ENCODE measurements at places on chromosomes 7 and 10.

GRCh38 chr10:106504536-106504935 lies 660.0 kb downstream of the SORCS1 start:
- no peak for DNase-seq

DNA sequence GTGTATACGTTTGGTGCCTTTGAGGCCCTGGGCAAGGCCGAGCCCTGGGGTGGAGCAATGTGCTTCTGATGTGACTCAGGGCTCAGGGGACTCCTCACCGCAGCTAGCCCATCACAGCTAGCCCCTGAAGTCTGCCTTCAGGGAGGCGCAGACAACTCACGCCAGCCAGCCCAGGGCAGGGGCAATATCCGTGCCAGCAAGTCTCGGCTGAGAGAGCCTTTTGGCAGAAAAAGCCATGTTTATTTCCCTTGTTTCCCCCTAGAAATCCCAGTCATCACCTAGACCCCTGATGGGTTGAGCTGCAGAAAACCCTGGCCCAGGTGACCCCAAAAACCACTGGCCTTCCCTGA lies 90.4 kb downstream of the CHST15 start:
- no peak for DNase-seq

GRCh38 chr7:96388166-96388565 lies 66.3 kb upstream of the SLC25A13 start:
- DNase-seq: no peak

- DNase-seq: no peak
Observed at GRCh38 chr7:75536491-75536890, 44.4 kb downstream of the SPDYE5 start.

DNA sequence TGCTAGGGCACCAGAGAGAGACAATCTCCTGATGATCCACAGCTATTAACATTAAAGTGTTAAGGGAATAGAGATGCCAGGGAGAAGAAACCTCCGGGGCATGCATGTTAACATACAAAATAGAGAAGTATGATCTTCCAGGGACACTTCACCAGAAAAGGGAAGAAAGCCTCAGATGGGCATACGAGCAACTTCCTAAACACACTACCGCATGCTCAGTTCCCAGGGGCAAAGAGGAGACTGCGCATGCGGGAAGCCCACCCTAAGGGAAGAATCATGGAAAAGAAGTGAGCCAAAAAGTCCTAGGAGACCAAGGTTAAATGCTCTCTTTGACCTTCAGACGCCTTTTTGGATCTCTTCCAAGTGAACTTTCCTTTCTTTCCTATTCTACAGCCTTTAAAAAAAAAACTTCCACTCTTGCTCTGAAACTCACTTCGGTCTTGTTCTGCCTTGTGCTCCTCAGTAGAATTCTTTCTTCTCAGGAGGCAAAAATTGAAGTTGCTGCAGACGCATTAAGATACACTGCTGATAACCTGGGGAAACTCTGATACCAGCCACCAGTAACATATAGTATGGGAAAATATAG lies 1211.3 kb downstream of the REEP3 start:
- no peak for DNase-seq

All from activated CD8-positive, alpha-beta memory T cell treated with anti-CD3 and anti-CD28 coated beads for 1 hour (primary cell).